KBM-7 (cell line): ENCODE measurements at places on chromosomes 2 and 18.

GRCh38 chr2:173232956-173233744 lies 121.5 kb upstream of the CDCA7 start:
- no peak for DNase-seq

GRCh38 chr2:150620855-150621254 lies 133.4 kb upstream of the RND3 start:
- no peak for DNase-seq

DNA sequence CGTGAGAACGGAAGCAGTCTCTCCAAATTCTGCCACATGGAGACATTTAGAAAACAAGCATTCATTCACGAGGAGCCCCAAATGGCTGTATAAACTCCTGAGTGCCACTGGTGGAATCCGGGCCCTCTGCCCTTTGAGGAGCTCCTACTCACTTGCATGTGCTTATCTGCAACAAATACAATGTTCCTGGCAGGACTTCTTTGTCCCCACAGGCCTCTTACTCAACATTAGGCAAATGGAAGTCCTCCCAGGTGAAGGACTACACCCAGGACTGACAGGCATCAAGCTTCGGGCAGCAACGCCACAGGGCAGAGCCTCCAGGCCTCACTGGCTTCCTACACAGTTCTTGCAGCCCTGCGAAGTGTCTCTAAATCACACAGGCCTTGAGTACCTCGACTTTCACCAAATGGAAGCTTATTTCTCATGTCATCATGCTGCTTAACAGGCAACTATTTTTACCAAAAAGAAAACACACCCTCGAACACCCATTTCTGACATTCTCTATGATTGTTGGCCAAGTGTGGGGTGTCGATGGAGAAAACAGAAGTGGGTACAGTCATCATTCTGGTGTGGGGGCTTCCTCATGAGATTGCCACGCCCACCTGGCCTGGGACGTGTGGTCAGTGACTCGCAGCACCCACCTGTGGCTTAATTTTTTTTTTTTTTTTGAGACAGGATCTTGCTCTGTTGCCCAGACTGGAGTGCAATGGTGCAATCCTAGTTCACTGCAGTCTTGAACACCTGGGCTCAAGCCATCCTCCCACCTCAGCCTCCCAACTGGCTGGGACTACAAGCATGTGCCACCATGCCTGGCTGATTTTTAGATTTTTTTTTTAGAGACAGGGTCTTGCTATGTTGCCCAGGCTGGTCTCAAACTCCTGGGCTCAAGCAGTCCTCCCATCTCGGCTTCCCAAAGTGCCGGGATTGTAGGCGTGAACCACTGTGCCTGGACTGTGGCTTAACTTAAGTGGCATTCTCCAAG lies 186.8 kb upstream of the GLI2 start:
- no peak for DNase-seq

DNA sequence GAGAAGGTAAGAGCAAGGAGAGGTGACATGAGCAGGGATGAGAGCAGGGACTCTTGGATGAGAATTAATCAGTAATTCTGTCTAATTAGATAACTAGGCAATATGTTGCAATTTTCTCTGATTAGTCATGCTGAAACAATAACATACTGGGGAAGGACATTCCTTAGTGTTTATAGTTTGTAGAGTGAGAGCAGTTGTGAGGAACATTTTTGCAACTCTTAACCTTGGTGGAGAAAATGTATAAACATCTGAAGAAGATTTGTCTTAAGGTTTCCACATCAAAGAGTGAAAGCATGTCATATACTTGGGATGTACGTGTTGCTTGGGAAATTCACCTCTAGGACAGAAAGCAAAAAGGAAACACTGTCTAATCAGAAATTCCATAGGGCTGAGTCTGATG lies 955.4 kb upstream of the FANCL start:
- DNase-seq = no peak

- no peak for DNase-seq
Measured at GRCh38 chr2:30784682-30785081, 22.6 kb downstream of the CAPN13 start.

GRCh38 chr2:120396013-120396860 lies 50.3 kb downstream of the INHBB start:
- no peak for DNase-seq

- no peak for DNase-seq
Measured at GRCh38 chr18:63177919-63178821, 141.4 kb downstream of the BCL2 start.

- DNase-seq = no peak
Measured at GRCh38 chr2:108345951-108346350, 31.8 kb upstream of the SULT1C4 start.

DNA sequence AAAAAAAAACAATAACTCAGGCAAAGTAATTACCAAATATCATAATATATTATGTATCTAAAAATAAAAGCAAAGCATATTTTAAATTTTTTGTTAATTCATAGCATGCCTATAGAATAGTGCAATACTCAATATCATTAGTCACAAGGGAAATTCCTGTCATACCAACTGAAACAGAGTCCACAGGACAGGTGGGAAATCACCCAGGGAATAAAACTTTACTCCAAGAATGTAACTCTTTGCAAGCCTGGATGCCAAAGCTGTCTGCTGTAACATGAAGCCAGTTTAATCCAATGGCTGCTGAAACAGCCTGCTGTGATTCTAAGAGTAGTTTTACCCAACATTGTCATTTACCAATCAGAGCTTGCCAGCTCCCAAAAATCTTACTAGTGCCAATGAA lies 40.0 kb upstream of the SULT1C3 start:
- no peak for DNase-seq

- no peak for DNase-seq
Measured at GRCh38 chr18:64097497-64097896, 51.4 kb downstream of the LINC00305 start.

DNA sequence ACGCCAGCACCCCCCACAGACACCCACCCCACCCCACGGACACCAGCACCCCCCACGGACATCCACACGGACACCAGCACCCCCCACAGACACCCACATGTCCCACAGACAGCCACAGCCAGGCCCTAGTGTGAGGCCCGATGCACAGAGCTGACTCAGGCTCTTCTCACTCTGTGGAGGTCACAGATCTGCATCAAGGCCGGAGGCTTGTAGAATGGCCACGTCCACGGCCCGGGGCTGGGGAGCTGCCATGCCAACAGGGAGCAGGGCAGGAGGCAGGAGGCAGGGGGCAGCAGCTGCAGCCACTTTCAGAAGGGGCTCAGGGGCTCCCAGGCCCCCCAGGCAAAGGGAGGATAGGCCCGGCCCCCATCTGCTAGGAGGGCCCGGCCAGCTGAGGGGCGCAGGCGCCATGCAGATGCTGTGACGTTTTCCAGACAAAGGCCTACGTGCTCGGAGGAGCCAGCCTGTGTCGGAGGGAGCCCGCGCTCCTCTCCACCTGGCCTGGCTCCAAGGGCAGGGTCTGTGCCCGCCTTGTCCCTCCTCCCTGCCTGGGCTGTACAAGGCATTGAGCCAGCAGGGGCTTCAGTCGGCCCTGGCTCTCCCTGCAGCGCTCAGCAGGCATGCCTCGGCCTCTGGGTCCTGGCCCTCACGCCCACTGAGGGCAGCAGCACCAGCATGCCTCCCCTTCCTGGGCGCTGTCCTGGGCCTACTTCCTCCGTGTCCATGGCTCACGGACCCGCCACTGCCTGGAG lies 249.0 kb downstream of the TWIST2 start:
- no peak for DNase-seq

DNA sequence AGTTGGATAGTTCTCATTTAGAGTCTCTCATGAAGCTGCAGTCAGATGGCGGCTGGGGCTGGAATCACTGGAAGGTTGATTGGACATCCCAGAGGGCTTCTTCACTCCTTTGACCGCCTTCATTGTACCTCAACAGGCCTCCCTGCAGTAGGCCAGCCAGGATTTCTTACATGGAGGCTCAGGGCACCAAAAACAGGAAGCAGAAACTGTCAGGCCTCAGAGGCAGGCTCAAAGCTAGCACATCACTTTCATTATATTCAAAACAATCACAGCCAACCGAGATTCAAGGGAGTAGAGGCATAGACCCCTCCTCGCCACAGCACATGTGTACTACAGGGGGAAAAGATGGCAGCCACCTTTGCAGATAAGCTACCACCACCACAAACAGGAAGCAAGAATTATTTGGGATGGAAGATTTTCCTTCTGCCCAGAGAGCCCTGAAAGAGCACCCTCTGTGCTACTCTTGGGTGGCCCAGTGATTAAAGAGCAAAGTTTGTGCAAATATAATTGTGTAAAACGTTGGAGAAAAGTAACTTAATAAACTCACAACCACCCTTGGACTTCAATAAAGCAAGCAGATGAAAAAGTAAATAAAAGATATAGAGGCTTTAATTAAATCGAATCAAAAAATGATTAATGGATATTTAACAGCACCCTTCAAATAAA lies 155.3 kb downstream of the GFPT1 start:
- peak; percentile 16 for DNase-seq

GRCh38 chr18:63365876-63366212 lies 1.2 kb downstream of the KDSR start:
- DNase-seq = no peak

- no peak for DNase-seq
Measured at GRCh38 chr18:22800551-22800951, 132.6 kb upstream of the RBBP8 start.
